ENCODE measurements at places on chromosomes 4 and X.

- DNase-seq = no peak
Observed at GRCh38 chr4:95439071-95439470, 109.7 kb downstream of the UNC5C start.

- no peak for DNase-seq
Observed at GRCh38 chrX:18833071-18833731, 125.8 kb downstream of the PPEF1 start.

GRCh38 chrX:102976286-102976685 is 39.2 kb downstream of the RAB40AL start:
- DNase-seq = no peak

- DNase-seq = no peak
Observed at GRCh38 chr4:169052594-169052945, 42.5 kb upstream of the CBR4 start.

GRCh38 chr4:14894392-14895292 is 107.6 kb upstream of the CPEB2 start:
- DNase-seq = no peak

- DNase-seq = no peak
Observed at GRCh38 chr4:181968371-181968770, 274.8 kb upstream of the TENM3 start.

GRCh38 chrX:150873616-150874015 is 24.9 kb downstream of the CD99L2 start:
- DNase-seq = no peak

GRCh38 chrX:139967300-139967699 is 2.0 kb upstream of the CXorf66 start:
- DNase-seq = no peak

DNA sequence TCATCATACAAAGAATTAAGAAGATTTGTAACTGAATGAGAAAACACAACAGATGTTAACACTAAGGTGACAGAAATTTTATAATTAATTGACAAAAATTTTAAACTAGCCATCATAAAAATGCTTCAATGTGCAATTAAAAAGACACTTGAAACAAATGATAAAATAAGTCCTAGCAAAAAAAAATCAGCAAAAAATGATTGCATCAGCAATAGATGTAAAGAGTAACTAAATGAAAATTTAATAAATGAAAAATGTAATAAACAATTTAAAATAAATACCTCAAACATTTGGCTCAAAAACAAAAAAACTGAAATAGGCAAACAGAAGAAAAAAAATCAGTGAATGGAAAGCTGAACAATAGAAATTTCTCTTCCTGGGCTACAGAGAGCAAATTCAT is 380.7 kb upstream of the GALNTL6 start:
- no peak for DNase-seq

- DNase-seq = no peak
Observed at GRCh38 chrX:21875013-21875412, 19.2 kb downstream of the YY2 start.

Data from stimulated activated CD4-positive, alpha-beta T cell treated with anti-CD3 and anti-CD28 coated beads, TNF-alpha, amount 100 ng/mL, for 48 hours (primary cell).